DMS 273 treated with DMSO at 0.1 percent for 48 hours (cell line): ENCODE measurements at places on chromosomes 6 and 20.

GRCh38 chr6:150710236-150710635, 110.6 kb downstream of the PLEKHG1 start:
- DNase-seq, result no peak

DNA sequence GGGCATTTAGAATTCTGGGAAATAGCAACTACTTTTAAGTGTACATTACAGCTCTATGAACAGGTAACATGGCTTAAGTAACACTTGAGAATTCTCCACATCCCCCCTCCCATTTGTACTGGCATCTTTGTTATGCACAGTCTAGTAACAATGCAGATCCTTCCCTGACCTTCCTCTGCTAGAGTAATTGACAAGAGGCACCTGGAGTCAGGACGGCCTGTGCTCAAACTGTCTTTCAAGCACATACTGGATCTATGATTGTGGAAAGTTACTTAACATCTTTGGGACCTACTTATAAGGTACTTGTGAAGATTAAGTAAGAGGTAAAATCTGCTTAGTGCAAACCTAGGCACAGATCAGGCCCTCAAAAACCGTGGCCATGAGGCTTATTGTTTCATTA, 21.9 kb upstream of the GSTA3 start:
- DNase-seq, result no peak

DNA sequence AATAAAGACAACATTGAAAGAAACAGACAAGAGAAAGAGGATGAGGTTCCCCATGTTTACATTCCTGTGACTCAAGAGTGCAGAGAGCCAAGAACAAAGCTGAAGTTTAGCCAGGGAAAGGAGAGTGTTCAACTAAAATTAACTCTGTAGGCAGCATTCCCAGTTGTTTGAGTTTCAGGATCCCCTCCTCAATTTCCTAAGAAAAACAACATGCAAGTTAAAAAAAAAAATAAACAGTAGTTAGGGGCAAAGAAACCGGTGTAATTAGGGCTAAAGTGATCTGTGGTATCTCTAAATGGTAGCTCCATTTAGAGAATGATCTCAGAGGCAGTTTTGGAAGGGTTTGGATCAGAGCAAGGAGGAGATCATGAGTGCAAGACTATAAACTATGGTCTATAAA, 30.9 kb upstream of the RAB23 start:
- DNase-seq, result no peak

GRCh38 chr6:70520575-70520974, 46.2 kb upstream of the SDHAF4 start:
- no peak for DNase-seq

DNA sequence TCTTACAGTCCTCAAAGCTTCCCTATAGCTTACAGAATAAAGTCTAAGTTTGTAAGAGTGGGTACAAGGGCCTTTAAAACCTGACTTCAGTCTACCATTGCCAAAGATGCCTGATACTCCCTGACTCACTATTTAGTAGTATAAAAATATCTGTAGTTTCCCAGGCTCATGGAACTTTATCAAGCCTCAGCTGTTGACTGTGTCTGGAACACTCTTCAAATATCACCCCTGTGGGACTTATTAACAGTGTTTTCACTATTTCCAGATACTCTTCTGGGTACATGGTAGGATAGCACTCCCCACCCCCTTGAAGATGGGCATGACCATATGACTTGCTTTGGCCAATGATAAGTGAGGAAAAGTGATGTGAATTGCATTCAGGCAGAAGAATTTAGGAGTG, 105.3 kb upstream of the TENT5A start:
- no peak for DNase-seq

DNA sequence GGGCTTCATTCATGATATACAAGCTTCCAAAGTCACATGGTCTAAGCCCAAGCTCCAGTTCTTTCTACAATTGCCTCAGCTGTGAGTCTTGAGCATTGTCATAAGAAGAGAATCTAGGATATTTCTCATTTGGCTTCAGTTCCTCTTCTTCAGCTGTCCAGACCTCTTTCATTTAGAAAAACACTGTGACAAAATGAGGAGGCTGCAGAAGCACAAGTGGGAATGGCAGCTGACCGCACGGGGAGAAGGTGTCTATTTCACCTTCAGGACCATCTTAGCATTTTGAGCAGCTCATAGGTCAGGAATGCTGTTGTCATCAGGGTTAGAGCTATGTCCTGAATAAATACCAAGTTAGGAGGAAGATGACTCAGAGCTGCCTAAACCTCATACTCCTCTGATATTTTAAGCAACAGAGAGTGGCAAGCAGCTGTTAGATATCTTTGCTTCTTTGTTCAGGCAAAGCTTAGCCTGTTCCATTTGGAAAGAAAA, 390.1 kb upstream of the CITED2 start:
- no peak for DNase-seq

- no peak for DNase-seq
These were observed 101.1 kb upstream of the CLDN20 start for GRCh38 chr6:155162682-155163081.

- DNase-seq, result no peak
These were observed 38.4 kb upstream of the SLC22A16 start for GRCh38 chr6:110514818-110515217.

DNA sequence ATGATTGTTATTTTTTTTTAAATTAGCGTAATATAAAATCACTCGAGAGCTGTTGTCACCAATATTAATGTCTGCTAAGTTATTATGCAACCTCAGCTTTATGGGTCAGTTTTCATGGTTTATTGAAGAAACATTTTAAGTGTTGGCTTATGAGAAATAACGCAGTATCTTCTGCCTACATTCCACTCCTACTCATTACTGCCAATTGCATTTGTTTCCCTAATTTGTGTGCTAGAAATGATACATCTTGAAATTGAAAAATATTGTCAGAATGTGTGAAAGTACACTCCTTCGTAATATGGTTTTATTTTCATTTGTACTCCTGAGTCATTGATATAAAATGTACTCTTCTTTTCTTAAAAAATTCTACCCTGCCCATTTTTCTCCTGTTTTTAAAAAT, 333.3 kb upstream of the HSF2 start:
- DNase-seq, result no peak

DNA sequence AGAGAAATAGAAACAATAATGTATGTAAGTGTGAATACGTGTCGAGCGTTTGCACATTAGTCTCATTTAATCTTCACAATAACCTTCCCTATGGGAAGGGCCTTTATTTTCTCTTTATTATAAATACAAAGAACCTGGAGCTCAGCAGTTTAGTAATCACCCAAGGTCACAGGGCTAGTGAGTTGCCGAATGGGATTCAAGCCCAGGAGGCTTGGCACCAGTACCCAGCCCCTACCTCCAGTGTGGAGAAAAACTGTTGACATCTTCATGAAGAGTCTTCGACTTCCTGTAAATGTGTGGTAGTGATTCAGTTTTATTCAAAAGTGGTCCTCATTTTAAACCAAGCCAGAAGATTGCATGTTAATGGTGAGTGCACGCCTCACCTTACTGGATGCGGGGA, 162.8 kb downstream of the SCML4 start:
- no peak for DNase-seq

- DNase-seq, result no peak
These were observed 355 bp upstream of the BMP2 start for GRCh38 chr20:6767126-6767535.

DNA sequence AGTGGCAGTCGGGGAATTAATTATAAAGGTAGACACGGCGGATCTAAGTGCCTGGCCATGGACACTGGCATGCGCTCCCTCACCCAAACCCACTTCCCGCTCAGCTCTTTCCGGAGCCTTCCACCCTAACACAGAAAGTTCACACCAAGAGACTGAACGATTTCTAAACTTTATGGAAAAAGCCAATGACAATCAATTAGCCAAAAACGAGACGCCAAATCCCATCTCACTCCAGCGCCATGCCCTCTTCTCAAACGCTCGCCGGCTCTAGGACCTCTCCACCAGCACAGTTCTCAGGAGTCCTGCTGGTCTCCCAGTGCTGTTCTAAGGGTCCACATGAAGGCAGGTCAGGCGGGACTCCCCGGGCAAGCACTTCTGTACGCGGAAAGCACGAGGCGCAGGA, 641 bp downstream of the SF3B5 start:
- DNase-seq, result no peak

DNA sequence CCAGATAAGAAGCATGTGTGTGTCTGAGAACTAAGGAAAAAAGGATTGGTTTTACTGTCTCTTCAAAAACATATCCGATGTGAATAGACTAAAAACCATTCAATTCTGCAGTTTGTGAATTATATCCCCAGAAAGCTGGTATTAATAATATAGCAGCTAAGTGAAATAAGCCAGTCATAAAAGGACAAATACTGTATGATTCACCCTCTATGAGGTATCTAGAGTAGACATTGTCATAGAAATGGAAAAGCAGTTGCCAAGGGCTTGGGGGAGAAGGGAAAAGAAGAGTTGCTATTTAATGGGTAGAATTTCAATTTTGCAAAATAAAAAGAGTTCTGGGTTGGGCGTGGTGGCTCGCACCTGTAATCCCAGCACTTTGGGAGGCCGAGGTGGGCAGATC, 137.5 kb downstream of the ATXN1 start:
- DNase-seq, result no peak

DNA sequence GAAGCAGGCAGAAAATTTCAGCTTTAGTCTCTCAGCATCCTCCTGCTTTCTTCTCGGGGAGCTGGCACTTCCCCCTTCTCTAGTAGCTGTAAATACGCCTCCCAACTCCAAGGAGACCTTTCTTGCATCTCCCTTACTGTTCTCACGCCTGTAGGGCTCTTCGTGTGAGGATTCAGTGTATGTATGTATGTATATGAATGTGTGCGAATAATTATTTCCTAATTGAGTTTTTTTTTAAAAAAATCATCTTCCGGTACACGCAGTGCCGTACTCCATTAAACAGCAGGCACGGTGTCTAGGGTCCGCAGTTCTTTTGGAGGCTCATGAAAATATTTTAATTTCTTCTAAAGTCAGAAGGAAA, 85.4 kb downstream of the HFE start:
- DNase-seq, result no peak

GRCh38 chr20:56758706-56759105, 129.6 kb downstream of the TFAP2C start:
- DNase-seq, result no peak

DNA sequence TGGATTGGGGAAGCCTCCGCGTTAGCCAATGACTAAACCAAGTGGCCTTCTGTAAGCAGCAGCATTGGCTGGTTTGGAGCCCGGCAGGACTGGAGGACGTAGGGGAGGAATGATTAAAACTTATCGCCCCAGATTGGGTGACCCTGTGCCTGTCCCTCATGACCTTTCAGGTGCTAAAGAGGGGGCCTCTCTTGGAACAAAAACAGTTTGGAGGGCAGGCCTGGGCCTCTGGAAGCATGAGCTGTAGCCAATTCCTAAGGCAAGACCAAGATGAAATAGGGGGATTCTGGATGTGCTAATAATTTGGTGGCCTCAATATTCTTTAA, 1.4 kb downstream of the GMPR start:
- no peak for DNase-seq

- no peak for DNase-seq
These were observed 150.3 kb downstream of the NKAIN2 start for GRCh38 chr6:123953920-123954319.

DNA sequence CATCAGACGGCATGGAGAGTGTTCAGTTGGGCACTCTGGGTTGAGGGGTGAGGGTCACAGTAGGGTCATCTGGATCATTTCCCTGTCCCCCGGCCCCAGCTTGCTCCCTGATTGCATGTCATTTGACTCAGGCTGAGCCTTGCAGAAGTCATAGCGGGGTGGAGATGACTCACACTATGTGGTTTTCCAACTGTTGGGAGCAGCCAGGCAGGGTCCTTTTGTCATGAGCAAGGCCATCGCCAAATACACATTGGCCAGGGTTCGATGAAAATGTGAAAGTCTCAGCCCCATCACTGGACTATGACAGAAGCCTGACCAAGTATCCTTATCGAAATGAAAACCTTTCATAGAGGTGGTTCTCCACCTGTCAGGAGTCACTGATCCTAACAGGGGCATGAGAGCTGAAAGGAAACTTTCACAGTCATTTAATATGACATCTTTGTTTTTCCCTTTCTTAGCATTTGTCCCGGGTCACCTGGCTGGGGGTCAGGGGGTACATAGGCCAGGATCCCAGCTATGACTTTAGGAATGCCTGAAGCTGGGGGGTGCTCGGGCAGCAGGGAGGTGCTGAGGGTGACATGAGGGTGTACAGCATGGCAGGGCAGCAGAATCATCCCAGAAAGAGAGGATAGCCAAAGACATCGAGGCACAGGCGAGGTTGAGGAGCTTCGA, 70.2 kb upstream of the CD93 start:
- DNase-seq, result no peak

- no peak for DNase-seq
These were observed 70.3 kb downstream of the HIVEP2 start for GRCh38 chr6:142874676-142875075.

GRCh38 chr6:12984776-12985175, 268.2 kb downstream of the PHACTR1 start:
- DNase-seq, result no peak

GRCh38 chr6:134878136-134878535, 71.8 kb downstream of the ALDH8A1 start:
- no peak for DNase-seq

DNA sequence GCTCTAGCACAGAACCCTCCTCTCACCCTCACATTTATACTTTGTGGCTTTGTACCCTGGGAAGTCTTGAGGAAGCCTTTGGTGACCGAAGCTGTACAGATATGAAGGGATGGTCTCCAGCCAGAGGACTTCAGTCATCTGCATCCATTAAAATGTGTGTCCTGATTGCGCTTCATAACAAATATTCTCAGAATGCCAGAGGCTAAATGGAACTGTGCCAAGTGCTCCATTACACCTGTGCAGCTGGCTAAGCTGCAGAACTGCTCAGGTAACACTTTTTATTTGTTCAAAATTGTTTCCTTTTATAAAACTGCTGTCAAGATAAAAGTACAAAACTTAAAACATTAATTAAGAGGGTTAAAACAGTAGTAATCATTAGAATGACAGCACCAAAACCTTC, 22.3 kb downstream of the TPBG start:
- no peak for DNase-seq
